ENCODE measurements at places on chromosomes 3 and 15. TPM values are rescaled to one million over a fixed set of nuclear protein-coding genes. Genes with fewer than 3 reads are reported as not detected.

Gene TICRR
- 8.5 TPM for total RNA-seq

- no peak for DNase-seq
- peaks cover 8% of the 10 kb centered on the region for H3K4me1 ChIP-seq
- peak overlapping the region; percentile 49 for H3K27ac ChIP-seq
- peaks cover 11% of the 10 kb centered on the region for H3K36me3 ChIP-seq
- H3K4me3 ChIP-seq: no peak overlapping the region
Observed at GRCh38 chr15:66430627-66431255, 44.0 kb downstream of the MAP2K1 start.

DNA sequence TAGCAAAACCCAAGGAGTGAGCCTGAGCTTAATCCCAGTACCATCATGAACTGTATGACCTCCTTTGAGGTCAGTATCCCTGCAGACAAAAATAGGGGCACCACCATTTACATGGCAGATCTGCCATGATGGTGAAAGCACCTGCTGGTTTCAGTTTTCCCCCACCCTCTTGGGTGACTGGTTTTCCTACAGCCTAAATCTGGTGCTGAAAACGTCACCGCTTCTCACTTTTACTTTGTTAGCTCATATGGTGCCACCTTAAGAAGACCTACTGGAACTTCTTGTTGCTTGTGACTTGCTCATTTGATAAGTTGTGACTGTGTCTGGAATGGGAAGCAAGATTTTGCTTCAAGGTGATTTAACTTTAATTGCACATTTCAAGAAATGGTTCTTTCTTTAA is 5.1 kb downstream of the PPP1R2 start:
- peaks cover 22% of the 10 kb centered on the region for H3K4me1 ChIP-seq
- H3K4me3 ChIP-seq: no peak overlapping the region
- no peaks in the 10 kb centered on the region for H3K36me3 ChIP-seq
- no peak overlapping the region for H3K27ac ChIP-seq
- H3K27me3 ChIP-seq: no peaks in the 10 kb centered on the region

GRCh38 chr15:33675246-33675645 is 293.1 kb upstream of the CHRM5 start:
- no peaks in the 10 kb centered on the region for H3K36me3 ChIP-seq
- no peaks in the 10 kb centered on the region for H3K4me1 ChIP-seq
- peaks cover 77% of the 10 kb centered on the region for H3K27me3 ChIP-seq
- DNase-seq: peak; percentile 54

GRCh38 chr3:178434206-178434805 is 101.9 kb upstream of the KCNMB2 start:
- H3K27ac ChIP-seq: no peak overlapping the region
- DNase-seq: peak; percentile 19
- no peaks in the 10 kb centered on the region for H3K27me3 ChIP-seq
- peaks cover 11% of the 10 kb centered on the region for H3K4me1 ChIP-seq
- H3K36me3 ChIP-seq: no peaks in the 10 kb centered on the region

Gene ROPN1
- total RNA-seq: not detected

GRCh38 chr15:72722071-72722696 is 36.2 kb downstream of the BBS4 start:
- no peak overlapping the region for H3K4me3 ChIP-seq
- no peak overlapping the region for H3K27ac ChIP-seq
- H3K27me3 ChIP-seq: no peaks in the 10 kb centered on the region
- H3K4me1 ChIP-seq: no peaks in the 10 kb centered on the region

DNA sequence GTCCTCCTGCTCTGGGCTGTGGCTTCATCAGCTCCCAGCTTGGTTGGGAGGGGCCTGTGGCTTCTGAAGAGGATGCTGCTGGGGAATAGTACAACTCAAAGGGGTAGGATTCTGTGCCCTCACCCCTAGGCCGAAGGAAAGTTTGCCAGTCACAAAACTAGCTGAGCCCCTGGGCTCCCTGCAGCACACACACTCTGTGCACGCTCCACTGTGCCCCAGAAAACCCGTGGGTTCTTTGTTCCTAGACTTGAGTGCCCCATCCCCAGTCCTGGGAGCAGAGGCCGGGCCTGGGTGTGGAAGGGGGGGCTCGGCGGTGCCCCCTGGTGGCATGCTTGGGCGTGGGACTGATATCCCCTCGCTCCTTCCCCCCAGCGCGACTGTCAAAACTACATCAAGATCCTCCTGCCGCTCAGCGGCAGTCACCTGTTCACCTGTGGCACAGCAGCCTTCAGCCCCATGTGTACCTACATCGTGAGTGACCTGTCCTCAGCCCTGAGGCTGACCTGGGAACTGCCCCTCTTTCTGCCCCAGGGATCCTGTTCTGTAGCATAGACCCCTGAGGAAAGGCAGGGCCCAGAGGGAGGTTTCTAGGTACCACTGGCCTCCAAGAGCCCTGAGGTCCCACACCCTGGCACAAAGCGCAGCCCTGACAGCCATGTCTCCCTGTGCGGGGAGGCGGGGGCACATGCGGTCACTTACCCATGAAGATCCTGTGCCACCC is 14.2 kb downstream of the CIB1 start:
- H3K36me3 ChIP-seq: peaks cover 48% of the 10 kb centered on the region
- H3K4me1 ChIP-seq: no peaks in the 10 kb centered on the region
- no peak for DNase-seq
- H3K27ac ChIP-seq: no peak overlapping the region
